ENCODE measurements at places on chromosomes 13 and 19.

DNA sequence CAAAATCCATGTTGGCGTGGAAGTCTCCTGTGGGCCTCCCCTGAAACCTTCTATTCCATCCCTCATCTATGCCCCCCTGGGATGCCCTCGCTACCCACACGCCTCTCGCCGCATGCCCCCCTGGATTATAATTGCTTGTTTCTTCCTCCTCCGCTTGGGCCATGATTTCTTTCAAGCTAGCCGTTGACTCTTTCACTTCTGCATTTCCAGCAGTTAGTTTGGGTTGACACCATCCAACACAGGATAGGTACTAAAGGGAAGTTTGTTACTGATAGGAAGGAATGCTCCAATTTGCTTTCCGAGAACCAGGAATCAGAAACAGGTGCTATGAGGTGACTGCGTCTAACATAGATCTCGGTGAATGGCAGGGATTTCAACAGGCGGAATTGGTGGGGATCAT is 7.7 kb upstream of the SLC25A15 start:
- DNase-seq: no peak

DNA sequence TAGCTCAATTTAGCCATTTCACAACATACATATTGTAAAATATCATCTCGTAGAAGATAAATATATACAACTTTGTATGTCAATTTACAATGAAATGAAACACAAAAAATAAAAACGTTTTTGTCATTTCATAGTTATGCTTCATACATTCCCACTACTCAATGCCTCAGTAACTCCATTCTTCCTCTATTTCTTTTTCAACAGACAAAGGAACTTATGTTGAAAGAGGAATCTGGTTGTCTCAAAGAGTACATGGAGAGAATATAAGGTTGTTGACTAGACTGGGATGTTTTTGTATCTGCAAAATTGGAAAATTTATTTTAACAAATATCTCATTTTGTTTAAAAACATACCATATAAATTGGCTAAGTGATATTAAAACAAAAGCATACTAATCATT is 12.8 kb downstream of the KCTD12 start:
- DNase-seq: no peak

DNA sequence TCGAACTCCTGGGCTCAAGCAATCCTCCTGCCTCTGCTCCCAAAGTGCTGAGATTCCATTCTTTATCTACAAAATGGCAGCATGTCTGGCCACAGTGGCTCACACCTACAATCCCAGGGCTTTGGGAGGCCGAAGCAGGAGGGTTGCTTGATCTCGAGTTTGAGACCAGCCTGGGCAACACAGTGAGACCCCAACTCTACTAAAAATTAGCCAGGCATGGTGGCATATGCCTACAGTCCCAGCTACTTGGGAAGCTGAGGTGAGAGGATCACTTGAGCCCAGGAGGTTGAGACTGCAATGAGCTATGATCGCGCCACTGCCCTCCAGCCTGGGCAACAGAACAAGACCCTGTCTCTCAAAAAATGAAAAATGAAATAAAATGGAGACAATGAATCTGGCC is 6.1 kb downstream of the NAPA start:
- no peak for DNase-seq

GRCh38 chr19:47512183-47512947 is 2.5 kb downstream of the NAPA start:
- no peak for DNase-seq

DNA sequence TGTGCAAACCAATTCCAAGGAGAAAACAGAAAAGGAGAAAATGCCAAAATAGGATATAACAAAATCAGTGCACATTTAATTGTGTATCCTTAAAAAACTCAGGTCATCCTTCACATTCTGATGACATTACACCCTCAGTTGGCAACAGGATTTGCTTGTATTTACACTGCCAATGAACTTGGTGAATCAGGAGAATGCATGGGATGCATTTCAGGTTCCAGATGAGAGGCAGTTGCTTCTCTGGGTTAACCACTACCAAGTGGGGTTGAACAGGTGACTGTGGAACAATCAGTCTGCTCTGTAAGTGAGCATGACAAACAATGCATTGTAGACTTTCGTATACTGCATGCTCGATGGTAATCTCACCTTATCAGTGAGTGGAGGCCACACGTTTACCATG is 79.1 kb downstream of the STARD13 start:
- no peak for DNase-seq

DNA sequence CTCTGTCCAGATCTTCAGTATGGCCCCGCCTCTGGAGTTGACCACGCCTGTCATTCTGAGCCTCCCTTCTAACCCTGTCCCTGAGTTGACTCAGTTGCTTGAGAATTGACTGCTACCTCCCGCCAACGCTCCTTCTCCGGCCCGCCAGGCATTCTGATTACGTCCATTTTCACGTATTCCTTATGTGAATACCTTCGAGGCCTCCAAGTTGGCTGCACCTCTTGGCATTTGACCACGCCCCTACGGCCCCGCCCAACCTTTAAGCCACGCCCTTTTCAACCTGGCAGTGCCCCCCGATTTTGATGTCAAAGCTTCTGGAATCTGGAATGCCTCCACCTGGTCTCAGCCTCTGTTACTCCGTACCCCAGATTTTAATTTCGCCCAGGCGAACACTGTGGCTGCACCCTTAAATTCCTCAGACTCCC is 1.7 kb upstream of the EML2 start:
- no peak for DNase-seq

- DNase-seq: no peak
Measured at GRCh38 chr13:95620030-95620824, 24.3 kb downstream of the DZIP1 start.

GRCh38 chr13:48009284-48009683 is 8.2 kb upstream of the SUCLA2 start:
- DNase-seq: no peak

GRCh38 chr13:106917024-106917571 is 349.2 kb upstream of the ARGLU1 start:
- DNase-seq: no peak

DNA sequence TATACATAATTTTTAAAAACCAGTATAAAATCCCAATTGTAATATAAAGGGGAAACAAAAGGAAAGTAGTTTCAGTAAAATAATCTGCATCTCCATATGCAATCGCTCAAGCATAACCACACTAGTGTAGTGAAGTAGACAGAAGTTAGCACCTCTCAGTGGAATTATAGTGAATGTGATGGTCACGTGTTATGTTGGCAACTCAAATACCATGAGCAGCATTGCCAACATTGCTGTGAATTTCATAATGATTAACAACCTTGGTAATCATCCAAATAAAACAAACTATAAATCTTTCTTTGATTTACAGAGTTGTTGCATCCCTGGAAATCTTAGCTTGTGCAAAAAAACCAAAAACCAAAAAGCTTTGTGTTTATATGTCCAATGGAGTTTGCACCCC is 77.3 kb upstream of the SIAH3 start:
- peak; percentile 14 for DNase-seq

DNA sequence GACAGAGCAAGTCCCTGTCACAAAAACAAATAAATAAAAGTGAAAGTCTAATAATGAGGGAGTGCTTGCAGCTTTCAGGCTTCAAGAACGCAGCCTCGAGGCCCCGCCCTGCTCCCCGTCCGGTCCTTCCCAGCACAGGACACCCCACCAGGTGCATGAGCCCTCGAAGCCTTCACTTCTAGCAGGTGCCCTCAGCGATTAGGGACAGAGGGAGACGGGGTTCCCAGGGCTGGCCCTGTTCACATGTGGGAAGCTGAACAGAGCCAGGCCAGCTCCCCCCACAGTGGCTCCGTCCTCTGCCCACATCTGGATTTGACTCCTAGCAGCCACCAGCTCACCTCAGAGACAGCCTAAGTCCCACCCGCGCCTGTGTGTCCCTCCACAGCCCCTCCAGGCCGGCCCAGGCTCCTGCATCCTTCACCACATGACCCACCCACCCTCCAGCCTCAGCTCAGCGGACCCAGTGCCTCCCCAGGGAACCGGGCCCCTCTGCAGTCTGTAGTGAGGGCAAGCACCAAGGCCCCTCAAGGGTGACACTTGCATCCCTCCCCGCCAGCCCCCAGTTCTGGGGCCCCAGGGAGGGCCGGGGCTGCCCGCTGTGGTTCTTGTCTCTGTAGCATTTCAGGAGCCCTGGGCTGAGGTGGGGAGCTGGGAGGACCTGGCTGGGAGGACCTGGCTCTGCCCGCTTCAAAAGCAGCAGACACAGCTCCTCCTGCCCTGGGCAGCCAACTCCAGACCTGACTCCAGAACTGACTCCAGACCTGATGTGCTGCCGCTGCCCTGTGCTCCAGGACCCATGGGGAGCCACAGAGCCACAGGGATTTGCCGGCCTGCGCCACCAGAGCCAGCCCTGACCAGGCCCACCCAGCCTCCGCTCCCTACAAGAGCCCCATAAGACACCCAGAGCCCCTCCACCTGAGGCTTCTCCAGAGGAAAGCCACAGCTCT is 27.2 kb downstream of the GPX4 start:
- no peak for DNase-seq

GRCh38 chr13:75432045-75432444 is 49.9 kb downstream of the TBC1D4 start:
- no peak for DNase-seq

DNA sequence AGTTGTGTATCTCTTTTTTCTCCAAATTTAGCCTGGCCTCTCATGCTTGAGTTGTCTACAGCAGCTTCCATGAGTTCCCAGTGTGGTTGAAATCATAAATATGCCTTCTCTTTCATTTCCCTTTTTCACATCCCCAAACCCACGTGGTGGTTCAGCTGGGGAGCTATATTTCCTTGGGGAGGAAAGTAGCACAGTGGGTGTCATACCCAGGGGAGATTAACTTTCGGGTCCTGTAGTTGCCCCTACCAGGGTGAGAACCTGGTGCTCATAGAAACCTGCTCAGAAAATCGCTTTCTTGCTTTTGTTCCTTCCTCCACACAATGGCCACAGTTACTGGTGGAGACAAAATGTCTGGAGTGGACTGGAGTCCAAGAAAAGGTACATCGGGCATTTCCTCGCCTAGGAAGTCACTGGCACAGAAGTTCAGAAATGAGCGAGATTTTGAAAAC is 7.0 kb upstream of the LILRA4 start:
- no peak for DNase-seq

DNA sequence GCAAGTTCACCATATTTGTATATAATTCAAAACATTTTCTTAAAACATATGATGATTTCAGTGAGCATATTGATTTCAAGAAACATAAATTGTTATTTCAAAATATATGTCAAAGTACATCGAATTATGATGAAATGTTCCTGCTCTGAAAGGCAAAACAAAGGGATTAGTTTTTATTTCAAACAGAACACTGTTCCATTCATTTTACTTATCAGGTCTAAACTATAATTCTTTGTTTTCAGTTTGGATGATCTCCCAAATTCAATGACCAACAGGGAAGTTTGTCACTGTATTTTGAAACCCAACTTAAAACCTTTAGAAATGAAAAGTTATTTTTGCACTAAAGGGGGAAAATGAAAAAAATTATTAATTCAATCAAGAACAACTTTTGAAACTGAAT is 610.2 kb downstream of the SLITRK1 start:
- no peak for DNase-seq

GRCh38 chr13:50979187-50979586 is 69.6 kb downstream of the RNASEH2B start:
- DNase-seq: no peak

GRCh38 chr19:29293292-29293691 is 80.3 kb upstream of the UQCRFS1 start:
- no peak for DNase-seq

DNA sequence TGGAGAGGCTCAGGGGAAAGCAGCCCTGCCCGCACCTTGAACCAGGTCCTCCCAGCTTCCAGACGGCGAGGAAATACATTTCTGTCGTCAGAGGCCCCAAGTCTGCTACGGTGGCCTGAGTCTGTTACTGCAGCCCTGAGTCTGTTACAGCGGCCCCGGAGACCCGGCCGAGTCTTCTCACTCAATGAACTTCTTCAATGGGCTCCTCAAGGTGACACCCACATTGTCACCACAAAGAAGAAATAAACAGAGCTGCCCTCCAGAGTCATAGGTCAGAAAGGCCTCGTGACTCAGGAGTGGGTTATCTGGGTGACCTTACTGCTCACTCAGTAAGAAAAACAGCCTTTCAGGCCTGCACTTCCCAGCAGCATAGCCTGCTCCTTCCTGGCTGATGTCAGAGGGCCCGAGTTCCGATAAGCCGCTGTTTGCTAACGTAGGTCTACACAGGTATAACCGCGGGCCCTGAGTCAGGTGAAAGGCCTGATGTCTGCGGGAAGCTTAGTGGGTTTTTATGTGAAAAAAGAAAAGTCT is 66.9 kb upstream of the TM9SF2 start:
- DNase-seq: no peak

- DNase-seq: no peak
Measured at GRCh38 chr19:30183807-30184490, 188.2 kb upstream of the ZNF536 start.

- DNase-seq: no peak
Measured at GRCh38 chr13:106032441-106032840, 503.0 kb downstream of the EFNB2 start.
